HT-29 (cell line): ENCODE measurements at places on chromosomes 11 and 22.

DNA sequence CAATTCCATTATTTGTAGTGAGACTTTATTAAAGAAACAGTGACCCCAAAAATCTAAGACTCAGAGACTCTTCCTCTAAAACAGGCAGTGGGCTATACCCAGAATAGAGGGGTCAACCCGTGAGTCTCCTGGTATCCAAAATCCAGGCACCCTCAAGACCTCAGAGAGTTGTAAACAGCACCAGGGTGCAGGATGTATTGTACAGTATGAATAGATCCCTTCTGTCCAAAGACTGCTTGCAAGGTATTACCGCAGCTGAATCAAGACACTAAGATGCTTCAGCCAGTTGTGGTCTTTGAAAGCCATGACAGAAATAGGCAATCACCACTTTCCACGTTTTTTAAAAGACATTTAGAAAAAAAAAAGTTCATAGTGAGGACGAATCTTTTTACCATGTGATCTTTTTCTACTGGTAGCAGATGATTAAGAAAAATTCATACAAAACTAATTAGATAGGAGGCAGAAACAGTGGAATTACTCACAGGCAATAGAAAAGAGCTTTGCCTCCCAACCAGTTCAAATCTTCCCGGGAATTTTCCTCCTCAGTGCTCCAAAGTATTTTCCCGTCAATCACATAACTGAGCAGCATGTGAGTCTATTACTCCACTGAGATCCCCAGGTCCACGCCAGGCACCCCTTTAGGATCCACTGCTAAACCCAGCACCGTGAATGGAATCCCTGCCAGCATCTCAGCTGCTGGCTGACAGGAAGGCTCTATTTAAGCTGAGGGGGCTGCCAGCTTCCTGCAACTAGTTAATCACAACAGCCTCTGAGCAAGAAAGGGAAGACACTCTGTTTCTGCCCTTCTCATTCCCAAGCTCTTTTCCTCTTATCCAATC lies 113.1 kb downstream of the ETS1 start:
- peak; percentile 21 for DNase-seq

DNA sequence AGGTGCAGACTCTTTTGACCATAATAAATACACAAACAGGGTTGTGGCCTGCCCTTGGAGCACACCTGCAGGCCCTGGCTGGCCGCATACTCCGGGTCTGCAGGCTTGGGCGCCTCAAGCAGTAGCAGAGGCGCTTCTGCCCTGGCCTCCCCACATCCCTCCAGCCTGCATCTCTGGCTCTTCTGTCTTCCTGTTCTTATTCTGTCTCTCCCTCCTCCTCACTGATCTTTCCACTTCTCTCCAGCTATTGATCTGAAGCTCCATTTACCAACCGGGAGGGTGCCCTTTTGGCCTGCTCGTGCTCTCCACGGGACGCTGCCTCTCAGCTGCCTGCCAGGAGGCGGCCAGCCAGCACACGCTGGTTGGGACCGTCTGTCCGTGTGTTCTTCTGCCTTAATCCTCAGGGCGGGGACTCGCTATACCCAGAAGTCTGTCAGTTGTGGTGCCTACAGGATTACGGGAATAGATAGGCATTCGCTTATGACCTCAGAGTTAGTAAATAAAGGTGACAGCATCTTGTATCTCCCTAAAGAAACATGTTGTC lies 5.2 kb downstream of the UPB1 start:
- no peak for DNase-seq

DNA sequence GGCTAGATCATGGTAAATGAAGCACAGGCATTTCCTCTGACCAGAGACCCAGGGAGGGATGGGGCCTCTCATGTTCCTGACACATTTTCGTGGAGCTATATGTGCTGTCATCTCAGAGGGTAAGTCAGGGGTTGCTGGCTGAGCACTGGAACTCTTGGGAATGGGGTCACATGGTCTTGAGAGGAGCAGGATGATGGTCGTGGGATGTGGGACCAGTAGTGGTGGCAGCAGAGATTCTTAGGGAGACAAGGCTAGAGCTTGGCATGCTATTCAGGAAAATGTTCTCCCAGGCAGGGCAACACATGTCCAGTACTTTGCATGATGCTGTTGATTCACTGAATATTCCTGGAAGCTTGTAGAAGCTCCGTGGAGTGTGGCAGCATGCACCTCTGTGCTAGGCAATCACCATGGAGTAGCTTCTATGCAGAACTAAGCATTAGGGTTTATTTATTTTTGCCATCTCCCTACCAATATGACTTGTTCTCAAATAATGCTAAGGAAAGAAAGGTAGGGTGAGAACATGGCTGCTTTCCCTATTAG lies 31.4 kb upstream of the TTC12 start:
- DNase-seq: no peak

- no peak for DNase-seq
Observed at GRCh38 chr11:86219311-86220193, 25.0 kb upstream of the EED start.

GRCh38 chr11:78381865-78382264 lies 35.8 kb downstream of the GAB2 start:
- DNase-seq: no peak

GRCh38 chr11:76339221-76339620 lies 41.7 kb downstream of the THAP12 start:
- no peak for DNase-seq

DNA sequence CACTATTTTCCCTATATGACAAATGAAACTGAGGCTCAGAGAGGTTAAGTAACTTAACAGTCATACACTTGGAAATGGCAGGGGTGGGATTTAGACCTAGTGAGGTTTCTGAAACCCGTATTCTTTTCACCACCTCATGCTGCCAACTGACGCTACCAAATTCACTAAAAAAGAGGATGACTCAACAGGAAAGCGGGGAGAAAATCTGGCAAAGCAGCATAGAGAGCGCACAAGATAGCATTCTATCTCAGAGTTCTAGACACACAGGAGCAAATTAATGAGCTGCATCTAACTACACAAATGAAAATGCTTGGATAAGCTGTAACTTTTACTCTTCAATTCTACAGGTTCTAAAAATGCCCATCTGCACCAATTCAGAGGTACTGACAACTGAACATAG lies 136.4 kb downstream of the RBFOX2 start:
- no peak for DNase-seq

DNA sequence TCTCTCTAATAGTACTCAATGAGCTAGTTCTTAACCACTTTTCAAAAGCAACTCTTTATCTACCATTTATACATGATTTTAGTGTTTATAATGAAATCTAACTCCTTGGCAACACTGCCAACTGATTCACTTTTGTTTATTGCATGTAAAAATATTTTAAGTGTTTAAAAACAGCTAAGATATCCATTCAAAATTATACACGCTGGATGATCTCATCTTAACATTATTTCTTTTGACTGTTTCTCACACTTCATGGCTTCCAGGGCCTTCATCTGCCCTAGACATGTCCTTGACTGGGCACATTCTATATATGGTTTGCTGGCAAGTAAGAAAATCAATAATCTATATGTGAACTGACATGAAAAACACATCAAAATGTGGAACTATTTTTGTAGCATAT lies 414.6 kb upstream of the LUZP2 start:
- no peak for DNase-seq

DNA sequence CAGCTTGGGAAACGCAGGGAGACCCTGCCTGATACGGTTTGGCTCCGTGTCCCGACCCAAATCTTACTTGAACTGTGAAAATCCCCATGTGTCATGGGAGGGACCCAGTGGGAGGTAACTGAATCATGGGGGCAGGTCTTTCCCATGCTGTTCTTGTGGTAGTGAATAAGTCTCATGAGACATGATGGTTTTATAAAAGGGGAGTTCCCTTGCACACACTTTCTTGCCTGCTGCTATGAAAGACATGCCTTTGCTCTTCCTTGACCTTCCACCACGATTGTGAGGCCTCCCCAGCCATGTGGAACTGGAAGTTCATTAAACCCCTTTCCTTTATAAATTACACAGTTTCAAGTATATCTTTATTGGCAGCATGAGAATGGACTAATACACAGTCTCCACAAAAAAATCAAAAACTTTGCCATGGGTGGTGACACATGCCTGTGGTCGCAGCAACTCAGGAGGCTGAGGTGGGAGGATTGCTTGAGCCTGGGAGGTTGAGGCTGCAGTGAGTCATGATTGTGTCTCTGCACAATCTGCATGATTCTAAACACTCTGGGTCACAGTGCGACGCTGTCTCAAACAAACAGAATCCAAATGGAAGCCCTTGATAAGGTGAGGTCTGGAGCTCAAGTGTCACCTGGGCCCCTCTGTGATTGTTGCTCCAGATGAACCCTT lies 34.9 kb downstream of the SYN3 start:
- DNase-seq: no peak

DNA sequence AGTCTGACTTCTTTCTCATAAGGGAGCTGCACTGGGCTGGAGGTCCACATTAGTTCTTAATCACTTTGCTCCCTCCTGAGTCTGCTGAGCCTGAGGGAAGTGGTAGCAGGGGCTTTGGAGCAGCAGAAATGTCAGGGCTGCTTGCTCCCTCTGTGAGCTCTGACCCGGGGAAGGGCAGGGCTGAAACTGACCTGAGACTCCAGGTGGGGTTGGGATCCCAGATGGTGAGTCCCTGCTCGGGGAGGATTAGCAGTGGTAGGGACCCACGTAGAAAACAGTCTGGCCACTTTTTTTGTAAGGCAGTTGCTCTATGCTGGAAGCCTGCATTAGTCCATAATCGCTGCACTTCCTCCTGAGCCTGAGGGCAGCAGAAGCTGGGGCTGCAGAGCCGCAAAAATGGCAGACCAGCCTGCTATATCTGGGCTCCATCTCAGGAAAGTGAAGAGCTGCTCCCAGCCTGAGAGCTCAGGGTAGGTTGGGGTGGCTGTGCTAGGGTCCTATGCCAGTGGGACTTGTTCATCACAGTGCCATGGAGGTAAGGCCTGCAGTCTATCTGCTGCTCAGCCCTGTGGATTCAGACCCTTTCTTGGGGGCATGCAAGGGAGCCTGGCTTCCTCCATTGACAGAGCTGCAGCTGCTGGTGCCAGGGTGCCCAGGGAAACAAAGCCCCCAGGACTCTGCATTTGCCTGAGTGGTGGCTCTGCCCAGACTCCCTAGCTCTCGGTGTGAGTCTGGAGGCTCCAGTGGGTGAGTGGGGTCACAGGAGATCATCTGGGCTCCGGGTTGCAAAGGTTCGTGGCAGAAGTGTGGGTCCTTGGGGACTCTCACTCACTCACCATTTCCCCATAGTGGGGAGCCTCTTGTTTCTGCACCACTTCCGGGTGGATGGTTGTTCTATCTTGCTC lies 854.3 kb downstream of the LUZP2 start:
- DNase-seq: no peak

- peak; percentile 25 for DNase-seq
Observed at GRCh38 chr22:24011735-24012068, 598 bp downstream of the CABIN1 start.

GRCh38 chr22:45602004-45602733 lies 69.5 kb upstream of the ATXN10 start:
- no peak for DNase-seq

GRCh38 chr11:13286279-13286821 lies 8.8 kb downstream of the BMAL1 start:
- DNase-seq: no peak

DNA sequence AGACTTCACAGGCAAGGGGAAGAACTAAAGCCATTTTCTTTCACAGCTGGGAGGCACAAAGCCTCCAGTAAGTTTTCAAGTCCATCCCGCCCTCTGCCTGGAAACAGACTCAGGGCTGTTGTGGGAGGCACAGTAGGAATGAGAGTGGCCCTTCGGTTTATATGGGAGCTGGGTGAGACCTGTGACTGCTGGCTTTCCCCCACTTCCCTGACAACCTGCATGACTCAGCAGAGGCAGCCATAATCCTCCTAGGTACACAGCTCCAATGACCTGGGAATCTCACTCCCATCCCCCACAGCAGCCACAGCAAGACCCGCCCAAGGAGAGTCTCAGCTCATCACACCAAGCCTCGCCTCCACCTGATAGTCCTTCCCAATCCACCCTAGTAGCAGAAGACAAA lies 12.1 kb upstream of the TMEM45B start:
- peak; percentile 47 for DNase-seq

DNA sequence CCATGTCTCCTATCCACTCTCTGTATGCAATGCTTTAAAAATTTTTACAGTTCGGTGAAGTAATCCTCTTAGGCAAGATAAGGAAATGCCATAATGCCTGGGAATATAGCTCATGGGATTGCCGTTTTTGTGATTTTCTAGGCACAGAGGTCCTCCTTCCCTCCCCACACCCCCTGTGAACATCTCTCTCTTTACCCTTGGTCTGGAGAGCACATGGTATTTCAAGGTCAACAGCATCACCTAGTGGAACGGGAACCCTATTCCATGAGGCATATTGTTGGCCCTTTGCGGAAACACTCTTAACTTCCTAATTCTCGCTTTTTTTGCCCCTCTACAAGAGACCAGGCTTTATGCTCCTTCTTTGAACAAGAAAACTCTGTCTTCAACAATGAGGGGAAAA lies 8.8 kb downstream of the NXPE4 start:
- peak; percentile 41 for DNase-seq

DNA sequence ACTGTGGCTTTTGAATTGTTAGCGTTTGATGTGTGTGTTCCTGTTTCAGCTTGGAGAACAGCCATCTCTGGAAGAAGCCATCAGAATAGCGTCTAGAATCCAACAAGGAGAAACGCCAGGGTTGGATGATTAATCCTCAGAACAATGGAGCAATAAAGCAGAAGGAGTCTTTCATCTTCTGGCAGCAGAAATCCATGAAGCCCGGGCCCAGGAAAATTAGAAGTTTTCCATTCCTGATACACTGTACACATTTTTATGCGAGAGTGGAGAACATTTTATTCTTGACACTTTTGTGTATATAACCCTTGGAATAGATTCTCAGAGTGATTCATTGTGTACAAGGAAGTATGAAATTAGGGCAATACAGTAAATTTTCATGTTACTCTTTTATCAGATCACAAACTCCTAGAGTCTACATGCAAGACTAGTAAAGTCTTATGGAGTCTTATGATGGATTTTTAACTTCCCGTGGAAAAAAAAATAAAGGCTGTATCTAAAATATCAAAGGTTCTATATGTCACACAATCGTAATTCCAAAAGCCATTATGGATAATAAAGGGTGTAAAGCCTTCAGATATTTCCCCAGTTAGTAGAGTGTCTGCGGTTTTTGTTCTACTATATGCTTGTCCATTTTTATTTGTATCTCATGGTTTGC lies 45.9 kb upstream of the WEE1 start:
- DNase-seq: peak; percentile 69

- DNase-seq: no peak
Observed at GRCh38 chr11:103528596-103528995, 419.4 kb downstream of the DYNC2H1 start.

DNA sequence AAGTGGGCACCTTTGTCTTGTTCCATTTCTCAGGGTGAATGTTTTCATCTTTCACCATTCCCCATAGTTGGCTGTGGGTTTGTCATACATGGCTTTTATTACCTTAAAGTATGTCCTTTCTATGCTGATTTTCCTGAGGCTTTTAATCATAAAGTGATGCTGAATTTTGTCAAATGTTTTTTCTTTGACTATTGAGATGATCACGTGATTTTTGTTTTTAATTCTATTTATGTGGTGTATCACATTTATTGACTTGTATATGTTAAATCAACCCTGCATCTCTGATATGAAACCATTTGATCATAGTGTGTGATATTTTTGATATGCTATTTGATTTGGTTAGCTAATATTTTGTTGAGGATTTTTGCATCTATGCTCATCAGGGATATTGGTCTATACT lies 216.4 kb upstream of the FAT3 start:
- DNase-seq: no peak
